ENCODE measurements at places on chromosomes 3 and 15. TPM values are rescaled to one million over a fixed set of nuclear protein-coding genes. Genes with fewer than 3 reads are reported as not detected.
A peak's percentile ranks its signal among the peaks of the same experiment; 100 is the strongest.

GRCh38 chr3:27591312-27592210, 107.4 kb upstream of the SLC4A7 start:
- H3K4me3 ChIP-seq, result no peak overlapping the region
- no peaks in the 10 kb centered on the region for H3K36me3 ChIP-seq
- H3K4me1 ChIP-seq, result peaks cover 41% of the 10 kb centered on the region
- H3K27ac ChIP-seq, result peak overlapping the region; percentile 57

The TGM5 gene
- 0.32 TPM for total RNA-seq

- no peaks in the 10 kb centered on the region for H3K36me3 ChIP-seq
- H3K27ac ChIP-seq, result no peak overlapping the region
- no peak overlapping the region for H3K4me3 ChIP-seq
- no peaks in the 10 kb centered on the region for H3K27me3 ChIP-seq
- no peak for DNase-seq
Observed at GRCh38 chr3:172029425-172030098, 9.8 kb upstream of the FNDC3B start.

GRCh38 chr3:171356251-171356650, 104.0 kb downstream of the TNIK start:
- H3K27ac ChIP-seq, result peak overlapping the region; percentile 46
- no peaks in the 10 kb centered on the region for H3K36me3 ChIP-seq
- DNase-seq, result no peak

GRCh38 chr3:143209715-143210059, 90.1 kb downstream of the CHST2 start:
- H3K36me3 ChIP-seq, result no peaks in the 10 kb centered on the region
- no peaks in the 10 kb centered on the region for H3K27me3 ChIP-seq
- DNase-seq, result no peak
- H3K27ac ChIP-seq, result no peak overlapping the region

DNA sequence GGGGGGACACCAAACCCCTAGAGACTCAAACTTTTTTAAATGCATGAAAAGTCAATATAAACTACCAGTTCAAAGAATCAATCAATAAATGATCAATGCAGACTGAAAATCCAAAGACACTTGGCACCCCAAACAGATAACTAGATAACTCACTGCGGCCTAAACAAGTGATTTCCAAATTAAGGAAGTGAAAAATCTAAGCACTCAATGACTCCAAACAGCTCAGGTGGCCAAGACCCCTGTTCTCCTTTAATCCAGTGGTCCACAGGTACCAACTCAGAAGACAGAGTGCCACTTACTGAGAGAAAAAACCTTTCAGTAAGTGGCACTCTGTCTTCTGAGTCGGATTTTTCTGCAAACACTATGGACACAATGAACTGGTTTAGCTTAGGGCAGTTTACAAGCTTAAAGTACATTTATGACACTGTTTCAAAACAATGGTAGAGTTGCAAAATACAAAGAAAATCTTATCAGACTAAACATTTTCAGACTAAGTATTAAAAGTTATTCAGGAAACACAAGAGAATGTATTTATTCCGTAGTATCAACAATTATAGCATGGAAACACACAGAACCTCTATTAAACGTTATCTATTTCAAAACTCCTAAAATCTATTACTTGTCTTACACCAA, 4.7 kb downstream of the DLG1 start:
- H3K27ac ChIP-seq, result no peak overlapping the region
- peaks cover 35% of the 10 kb centered on the region for H3K4me1 ChIP-seq
- no peak for DNase-seq
- H3K36me3 ChIP-seq, result peaks cover 19% of the 10 kb centered on the region

- DNase-seq, result no peak
- no peak overlapping the region for H3K4me3 ChIP-seq
- no peaks in the 10 kb centered on the region for H3K27me3 ChIP-seq
- no peaks in the 10 kb centered on the region for H3K4me1 ChIP-seq
- no peak overlapping the region for H3K27ac ChIP-seq
- no peaks in the 10 kb centered on the region for H3K36me3 ChIP-seq
Observed at GRCh38 chr15:96076350-96076749, 254.2 kb upstream of the NR2F2 start.

GRCh38 chr3:60440869-60441268, 810.4 kb downstream of the FHIT start:
- no peaks in the 10 kb centered on the region for H3K36me3 ChIP-seq
- H3K4me1 ChIP-seq, result no peaks in the 10 kb centered on the region
- no peak for DNase-seq
- H3K27ac ChIP-seq, result no peak overlapping the region
- no peak overlapping the region for H3K4me3 ChIP-seq

GRCh38 chr3:148896062-148896461, 31.0 kb downstream of the CPA3 start:
- no peaks in the 10 kb centered on the region for H3K4me1 ChIP-seq
- no peaks in the 10 kb centered on the region for H3K36me3 ChIP-seq
- H3K4me3 ChIP-seq, result no peak overlapping the region
- no peak overlapping the region for H3K27ac ChIP-seq

Data from lower lobe of right lung (tissue), 2 donors.